Neural crest cell (in vitro differentiated cells): ENCODE measurements at places on chromosomes 5 and 9.

DNA sequence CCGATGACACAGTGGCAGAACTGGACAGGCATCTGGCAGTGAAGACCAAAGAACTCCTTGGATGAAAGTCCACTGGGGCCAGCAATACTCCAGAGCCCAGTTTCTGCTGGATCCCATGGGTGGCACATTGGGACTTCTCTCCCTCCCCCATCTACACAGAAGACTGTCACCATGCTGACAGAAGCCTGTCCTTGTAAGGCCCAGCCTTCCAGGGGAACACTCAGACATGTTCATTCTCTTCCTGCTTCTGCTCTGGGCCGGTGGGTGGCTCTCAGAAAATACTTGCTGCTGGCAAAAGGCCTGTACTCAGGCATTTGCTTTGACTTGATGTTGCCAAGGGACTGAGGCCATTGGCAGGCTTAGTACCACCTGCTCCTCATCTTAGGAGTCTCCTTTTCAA, 48.3 kb upstream of the PTGS1 start:
- no peak for DNase-seq

DNA sequence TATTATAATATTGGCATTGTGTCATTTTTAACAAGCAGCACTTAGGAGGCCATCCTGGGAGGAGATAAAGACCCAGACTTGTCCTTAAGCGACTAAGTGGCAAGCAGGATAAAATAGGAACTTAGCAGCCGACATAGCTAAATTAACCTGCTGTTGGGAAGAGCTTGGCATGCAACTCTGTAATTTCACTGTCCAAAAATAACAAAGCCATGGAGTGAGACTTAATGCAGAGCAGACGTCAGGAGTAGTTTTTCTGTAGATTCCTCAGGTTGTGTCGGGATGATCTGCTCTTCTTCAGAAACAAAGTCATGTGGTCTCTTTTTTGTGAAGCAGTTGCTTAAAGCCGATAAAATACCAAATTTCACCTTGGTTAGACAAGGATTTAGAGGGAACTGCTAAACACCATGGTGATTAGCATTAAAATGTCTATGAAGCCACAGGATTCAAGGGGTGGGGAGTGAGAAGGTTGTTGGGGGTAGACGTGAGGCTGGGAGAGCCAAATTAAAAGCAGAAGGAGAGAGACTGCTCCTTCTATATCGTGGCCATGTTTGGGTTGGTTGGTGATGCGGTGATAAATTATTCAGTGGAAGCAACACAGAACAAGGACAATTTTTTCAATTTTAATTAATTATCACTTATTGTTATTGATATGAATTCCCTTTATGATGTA, 303.0 kb downstream of the CSNK1G3 start:
- no peak for DNase-seq

GRCh38 chr9:20985851-20986600, 45.4 kb downstream of the HACD4 start:
- no peak for DNase-seq

DNA sequence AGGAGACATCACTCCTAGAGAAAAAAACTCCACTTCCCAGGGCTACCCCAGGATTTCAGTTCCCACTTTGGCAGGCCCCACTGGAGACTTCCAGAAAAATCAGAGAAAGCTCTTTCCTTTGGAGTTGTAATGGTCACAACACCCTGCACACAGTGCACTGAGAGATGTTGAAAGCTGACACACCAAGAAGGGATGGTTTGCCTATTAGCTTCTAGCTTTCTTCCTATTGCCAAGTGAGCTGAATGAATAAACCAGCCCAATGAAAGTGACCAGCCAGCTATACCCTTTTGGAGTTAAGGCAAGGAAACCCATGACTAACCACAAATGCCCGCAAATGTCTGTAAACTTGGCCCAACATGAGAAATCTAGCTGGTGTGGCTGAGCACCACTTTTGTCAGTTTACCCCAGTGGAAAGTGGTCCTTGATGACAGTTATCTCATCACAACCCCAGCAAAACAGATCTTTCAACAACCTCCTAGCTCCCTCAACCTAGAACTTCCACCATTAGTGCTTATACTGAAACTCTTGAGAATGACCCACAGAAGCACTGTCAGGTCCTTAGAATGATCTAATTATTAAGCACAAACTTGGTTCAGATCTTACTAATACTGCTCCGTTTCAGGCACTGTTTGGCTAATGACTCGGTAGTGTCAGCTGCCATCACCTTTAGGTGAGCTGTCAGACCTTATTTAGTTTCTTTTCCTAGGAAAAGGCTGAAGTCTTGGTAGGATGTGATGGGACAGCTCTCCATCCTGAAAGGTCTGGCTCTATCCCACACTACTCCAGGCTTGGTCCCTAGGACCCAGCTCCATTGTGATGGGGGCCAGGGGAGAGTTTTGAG, 11.2 kb downstream of the IRF1 start:
- DNase-seq, result no peak

DNA sequence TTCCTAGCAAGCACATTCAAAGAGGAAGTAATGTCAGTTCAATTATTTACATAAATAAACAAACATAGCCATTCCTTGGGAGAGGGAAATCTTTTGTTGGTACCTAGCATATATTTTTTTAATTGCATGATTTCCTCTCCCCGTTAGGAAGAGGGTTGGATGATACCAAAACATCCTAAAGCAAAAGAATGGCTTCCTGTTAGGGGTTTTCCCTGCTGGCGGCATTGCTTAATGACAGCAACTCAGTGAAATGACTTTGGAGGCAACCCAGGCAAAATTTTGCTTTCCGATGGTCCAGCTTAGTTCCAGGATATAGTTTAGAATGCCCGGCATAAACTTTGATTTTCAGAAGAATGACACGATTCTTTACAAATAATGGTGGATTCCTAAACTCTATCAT, 73.2 kb downstream of the MAT2B start:
- DNase-seq, result no peak

- DNase-seq, result no peak
Observed at GRCh38 chr5:136526791-136527190, 161.4 kb upstream of the TRPC7 start.

DNA sequence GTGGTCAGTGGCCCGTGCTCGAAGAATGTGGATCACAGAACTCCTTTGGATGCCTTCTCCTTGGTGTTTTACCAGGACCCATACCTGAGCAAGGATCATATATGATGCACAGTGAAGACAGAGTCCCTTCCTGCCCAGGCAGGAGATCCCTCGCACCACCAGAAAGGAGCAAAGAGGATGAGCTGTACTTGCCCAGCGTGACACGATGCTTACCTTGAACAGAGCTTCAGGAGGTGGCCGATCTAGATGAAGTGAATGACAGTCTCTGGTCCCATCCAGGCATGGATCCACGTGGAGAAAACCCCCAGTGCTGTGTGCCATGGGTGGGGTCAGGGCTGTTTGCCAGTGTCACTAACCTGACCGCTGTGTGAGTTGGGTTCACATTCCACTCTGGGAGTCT, 455.4 kb downstream of the GADD45G start:
- no peak for DNase-seq

DNA sequence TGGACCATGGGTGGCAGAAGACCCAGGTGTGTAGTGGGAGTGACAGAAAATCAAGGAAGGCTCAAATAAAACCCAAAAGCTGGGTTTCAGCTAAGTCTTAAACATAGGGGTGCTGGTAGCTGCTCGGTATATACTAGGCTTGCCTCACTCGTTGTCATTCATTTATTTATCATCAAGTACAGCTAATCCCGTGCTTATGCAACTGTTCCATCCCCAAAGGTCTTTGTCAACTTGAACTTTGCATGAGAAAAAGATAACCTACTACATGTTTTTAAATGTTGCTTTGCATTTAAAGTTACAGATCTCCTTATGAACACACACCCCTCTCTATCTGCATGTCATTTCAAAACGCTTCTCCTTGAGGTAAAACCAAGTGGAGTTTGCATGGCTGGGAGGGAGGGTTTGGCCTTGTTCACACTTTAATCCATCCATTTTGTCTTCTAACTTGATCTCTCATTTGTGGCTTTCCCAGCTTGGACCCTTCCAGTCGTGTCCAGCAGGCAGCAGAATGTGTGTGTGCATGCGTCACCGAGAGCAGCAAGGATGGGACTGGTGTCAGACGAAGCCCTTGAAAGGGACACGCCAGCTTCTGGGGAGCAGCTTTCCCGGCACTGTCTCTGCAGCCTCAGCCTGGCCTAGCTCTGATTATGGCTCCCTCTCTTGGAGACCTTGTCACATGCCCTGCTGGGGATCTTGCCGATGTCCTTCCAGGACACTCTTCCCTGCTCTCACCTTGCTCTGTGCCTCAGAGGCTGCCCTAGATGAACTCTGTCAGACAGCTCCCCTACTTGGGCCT, 133.5 kb downstream of the GADD45G start:
- DNase-seq, result no peak

DNA sequence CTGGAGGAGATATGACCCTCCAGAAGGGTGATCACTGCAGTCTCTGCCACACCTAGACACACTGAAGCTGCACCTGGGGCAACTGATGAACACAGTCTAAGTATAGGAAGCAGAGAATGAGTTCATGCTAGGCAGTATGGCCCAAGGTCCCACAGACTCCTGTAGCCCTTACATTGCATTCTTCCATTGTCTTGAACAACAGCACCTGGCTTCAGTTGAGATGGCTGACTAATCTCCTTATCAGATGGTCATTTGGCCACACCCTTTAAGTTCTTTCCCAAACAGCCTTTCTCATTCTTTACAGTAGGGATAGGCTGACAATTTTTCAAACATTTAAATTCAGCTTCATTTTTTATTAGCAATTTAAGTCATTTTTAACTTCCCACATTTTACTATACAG, 23.1 kb downstream of the CENPK start:
- no peak for DNase-seq

DNA sequence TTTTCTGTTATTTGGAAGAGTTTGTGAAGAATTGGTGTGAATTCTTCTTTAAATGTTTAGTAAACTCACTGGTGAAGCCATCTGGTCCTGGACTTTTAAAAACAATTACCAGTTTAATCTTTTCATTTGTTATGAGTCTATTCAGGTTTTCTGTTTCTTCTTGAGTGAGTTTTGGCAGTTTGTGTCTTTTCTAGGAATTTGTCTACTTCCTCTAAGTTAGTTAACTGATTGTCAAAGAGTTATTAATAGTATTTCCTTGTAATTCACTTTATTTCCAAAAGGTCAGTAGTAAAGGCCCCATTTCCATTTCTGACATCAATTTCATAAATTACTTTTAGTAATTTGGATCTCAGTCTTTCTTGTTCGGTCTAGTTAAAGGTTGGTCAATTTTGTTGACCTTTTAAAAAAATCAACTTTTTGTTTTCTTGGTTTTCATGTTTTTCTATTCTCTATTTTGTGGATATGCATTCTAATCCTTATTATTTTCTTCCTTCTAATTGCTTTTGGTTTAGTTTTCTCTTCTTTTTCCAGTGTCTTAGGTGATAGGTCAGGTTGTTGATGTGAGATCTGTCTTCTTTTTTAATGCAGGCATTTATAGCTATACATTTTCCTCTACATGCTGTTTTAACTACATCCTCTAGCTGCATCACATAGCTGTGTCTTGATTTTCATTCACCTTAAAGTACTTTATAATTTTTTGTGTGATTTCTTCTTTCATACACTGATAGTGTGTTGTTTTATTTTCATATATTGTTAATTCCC, 7.3 kb upstream of the SMIM3 start:
- no peak for DNase-seq

DNA sequence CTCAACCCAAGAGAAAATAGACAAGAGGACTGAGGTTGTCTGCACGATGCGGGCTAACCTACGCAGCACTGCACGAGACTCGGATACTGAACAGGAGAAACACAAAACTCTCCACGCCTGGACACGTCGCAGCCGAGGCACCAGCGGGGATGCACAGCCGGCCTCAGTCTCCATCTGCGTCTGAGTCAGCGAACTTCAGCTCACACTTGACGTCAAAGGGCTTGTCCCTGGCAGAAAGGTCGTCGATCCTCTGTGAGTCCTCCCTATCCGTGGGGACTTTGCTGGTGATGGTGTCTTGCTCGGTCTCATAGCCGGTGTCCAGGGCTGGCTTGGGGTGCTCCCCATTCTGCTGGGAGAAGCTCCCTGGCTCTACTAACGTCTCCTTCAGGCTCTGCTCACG, 60.2 kb downstream of the SECISBP2 start:
- DNase-seq, result no peak

DNA sequence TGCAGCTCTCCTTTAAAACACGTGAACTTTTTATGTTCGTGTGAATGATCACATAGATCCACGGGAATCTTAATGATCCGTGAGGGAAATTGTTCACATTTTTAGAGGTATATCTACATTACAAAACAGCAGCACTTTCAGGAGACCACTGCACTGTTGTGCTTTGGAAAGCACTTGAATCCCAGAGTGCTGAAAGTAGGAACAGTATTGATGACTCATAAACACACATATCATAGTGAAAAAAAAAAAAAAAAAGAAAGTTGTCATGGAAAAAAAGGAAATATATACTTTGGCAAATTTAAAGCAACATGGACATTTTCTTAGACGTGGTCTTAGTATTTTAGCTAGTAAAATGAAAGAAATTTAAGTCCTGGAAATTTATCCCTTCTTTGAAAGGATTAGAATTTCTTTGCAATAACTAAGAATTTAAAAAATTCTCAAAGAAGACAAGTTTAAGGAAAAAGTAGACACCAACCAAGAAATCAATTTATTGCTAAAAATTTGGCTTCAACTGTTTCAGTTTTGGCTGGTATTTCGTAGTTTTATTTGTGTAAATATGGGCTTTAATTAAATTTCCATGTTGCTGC, 55.4 kb downstream of the ADGRV1 start:
- no peak for DNase-seq

DNA sequence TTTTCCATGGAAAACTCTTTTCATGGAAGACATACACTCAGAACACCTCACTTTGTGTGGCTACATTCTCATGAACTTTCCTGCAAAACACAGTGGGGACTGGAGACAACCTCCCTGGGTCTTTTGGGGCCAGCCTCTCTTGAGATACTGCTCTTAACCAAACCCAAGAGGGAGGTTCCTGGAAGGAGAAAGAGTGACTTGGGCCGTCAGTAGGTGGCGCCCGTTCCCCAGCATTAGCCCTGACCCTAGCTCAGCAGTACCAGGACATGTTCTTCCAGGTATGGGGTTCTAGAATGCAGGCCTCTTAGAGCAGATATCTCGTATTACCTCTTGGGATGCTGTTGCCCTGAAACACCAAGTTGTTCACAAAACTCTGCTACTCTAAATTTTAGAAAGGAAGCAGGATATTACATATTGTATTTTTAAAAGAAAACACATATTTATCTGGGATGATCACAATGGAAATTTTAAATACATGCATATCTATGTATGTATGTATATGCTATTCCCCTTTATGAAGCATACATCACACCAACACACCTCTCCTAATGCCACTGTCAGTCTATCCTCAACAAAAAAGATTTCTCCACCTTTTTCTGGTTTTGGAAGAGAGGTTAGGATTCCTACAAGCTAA, 15.8 kb upstream of the GLIS3 start:
- DNase-seq, result peak; percentile 70

DNA sequence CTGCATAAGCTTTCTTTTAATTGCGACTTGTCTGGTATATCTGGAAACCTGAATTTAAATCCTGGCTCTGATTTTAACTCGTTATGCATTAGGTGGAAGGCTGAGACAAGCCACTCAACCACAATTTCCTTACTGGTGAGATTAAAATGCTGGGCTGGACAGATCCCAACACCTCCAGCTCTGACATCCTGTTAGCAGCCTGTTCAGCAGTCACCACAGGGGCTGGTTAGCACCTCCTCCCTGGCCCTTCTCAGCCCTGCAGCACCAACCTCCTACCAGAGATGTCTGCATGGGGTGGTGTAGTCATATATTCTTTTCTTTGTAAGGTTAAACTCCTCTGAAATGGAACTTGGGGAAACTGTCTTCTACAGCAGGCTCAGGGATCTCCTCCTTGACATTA, 156.5 kb upstream of the NFIL3 start:
- no peak for DNase-seq

- DNase-seq, result no peak
Observed at GRCh38 chr5:32955814-32956213, 244.7 kb downstream of the NPR3 start.
